Stimulated activated naive CD8-positive, alpha-beta T cell treated with anti-CD3 and anti-CD28 coated beads, Interleukin-15, amount 100 ng/mL, for 72 hours (primary cell): ENCODE measurements at places on chromosomes 7 and 10.
A peak's percentile ranks its signal among the peaks of the same experiment; 100 is the strongest.

- no peak for DNase-seq
These were observed 516.9 kb downstream of the REEP3 start for GRCh38 chr10:64038107-64038506.

- DNase-seq, result no peak
These were observed 210.4 kb downstream of the PAXIP1 start for GRCh38 chr7:154792436-154793055.

GRCh38 chr10:91575044-91575610, 57.7 kb downstream of the PPP1R3C start:
- no peak for DNase-seq

- DNase-seq, result no peak
These were observed 3.7 kb downstream of the FLNC start for GRCh38 chr7:128833946-128834325.

DNA sequence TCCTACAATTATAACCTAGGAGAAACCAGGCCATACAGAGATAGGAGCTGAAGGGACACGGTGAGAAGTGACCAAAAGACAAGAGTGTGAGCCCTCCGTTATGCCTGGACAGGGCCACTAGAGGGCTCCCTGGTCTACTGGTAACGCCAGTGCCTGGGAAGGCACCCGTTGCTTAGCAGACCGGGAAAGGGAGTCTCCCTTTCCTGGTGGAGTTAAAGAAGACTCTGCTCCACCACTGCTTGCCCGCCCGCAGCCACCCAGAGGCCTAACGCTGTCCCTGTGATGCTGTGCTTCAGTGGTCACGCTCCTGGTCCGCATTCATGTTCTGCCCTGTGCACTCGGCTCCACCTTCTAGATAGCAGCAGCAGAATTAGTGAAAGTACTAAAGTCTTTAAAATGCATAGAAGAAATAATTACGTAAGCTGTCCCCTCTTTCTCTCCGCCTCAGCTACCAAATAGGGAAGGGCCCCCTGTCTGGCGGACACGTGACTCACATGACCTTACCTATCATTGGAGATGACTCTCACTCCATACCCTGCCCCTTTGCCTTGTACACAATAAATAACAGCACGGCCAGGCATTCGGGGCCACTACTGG, 34.8 kb downstream of the GRID2IP start:
- DNase-seq, result peak; percentile 63

DNA sequence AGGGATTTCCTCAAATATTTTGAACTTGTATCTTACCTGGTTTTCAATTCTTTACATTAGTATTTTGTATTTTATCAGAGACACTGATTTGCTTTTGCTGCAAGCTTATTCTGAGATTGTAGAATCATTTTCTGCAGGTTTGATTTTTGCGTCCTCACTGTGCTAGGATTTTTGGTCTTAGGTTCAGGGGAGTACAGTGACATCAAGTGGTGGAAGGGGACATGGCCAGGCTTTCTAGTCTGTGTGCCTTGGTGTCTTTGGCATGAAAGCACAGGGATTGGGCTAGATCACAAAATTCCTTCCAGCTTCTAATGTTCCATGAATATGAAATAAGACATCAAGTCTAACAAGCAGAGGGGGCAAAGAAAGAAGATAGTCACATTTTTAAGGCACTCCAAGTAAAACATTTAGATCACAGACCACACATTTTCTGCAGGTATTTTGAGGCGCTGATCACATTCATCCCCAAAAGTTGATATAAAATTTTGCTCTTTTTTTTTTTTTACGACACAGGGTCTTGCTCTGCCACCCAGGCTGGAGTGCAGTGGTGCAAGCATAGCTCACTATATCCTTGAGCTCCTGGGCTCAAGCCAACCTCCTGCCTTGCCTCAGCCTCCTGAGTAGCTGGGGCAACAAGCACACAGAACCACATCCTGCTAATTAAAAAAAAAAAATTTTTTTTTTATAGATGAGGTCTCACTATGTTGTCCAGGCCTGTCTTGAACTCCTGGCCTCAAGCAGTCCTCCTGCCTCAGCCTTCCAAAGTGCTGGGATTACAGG, 124.4 kb downstream of the PON1 start:
- no peak for DNase-seq

GRCh38 chr10:122093076-122093475, 104.1 kb downstream of the TACC2 start:
- DNase-seq, result no peak

GRCh38 chr7:69078997-69079769, 519.1 kb upstream of the AUTS2 start:
- no peak for DNase-seq

GRCh38 chr7:12866207-12866606, 178.8 kb downstream of the ARL4A start:
- no peak for DNase-seq

- DNase-seq, result peak; percentile 23
These were observed 178.5 kb downstream of the NRP1 start for GRCh38 chr10:33155720-33156638.

DNA sequence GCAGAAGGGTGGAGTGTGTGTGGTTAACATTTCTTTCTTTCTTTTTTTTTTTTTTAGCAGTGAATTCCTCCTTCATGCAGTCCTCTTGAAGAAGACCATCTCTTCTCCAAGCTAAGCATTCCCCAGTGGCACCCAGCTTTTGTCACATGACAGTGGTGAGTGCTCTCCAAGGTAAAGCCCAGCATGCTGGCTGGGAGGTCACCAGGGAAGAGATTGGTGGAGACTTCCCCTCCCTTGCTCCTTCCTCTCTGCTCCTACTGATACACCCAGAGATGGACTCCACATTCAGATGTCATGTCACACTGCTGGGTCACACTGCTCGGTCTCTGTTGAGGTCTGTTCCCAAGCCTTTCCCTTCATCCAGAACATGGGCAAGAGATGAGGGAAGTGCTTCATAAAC, 55.3 kb downstream of the FRMPD2 start:
- DNase-seq, result no peak

DNA sequence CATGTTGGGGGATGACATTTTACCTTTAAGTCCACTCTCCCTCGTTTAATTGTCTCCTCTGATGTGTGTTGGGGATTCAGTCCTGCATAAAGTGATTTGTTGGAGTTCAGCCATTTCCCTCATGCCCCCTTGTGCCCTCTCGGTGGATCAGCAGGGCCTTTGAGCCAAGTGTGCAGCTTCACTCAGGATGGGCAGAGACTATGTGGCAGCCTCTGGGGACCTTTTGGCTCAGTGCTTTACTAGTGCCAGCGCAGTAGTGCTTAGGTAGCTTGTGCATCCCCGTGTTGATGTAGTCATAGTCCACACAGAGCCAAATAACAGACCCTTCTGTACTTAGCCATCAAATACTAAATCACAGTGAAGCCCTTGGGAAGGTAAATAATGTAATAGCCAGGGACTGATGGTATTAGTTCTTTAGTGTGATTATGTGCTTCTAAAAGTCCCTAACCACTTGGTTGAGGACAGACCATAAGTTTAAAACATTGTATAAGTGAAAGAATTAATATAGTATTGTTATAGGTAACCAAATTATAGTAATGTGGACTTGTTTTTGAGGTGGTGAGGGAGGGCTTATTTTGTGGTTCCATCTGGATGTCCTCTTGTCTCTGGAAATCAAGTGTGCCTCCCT, 11.4 kb downstream of the BUB3 start:
- DNase-seq, result no peak

GRCh38 chr10:48604039-48604990, 558 bp downstream of the ARHGAP22 start:
- DNase-seq, result no peak

DNA sequence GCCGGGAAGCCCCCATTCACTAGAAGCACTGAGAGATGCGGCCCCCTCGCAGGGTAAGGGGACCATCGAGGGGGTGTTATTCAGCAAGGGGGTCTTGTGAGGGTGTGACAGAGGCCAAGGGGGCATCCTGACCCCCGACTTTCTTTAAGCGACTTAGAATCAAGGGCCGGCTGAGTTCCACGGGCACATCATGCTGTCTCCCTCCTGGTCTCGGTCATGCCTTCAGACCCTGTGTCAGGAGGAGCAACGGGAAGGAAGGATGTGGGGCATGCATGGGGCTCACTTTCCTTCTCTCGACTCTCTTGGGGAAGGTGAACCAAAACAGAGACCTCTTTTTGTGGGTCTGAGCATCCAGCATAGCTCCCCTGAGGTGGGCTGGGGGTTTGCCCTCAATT, 2.5 kb downstream of the ACSL5 start:
- DNase-seq, result no peak

DNA sequence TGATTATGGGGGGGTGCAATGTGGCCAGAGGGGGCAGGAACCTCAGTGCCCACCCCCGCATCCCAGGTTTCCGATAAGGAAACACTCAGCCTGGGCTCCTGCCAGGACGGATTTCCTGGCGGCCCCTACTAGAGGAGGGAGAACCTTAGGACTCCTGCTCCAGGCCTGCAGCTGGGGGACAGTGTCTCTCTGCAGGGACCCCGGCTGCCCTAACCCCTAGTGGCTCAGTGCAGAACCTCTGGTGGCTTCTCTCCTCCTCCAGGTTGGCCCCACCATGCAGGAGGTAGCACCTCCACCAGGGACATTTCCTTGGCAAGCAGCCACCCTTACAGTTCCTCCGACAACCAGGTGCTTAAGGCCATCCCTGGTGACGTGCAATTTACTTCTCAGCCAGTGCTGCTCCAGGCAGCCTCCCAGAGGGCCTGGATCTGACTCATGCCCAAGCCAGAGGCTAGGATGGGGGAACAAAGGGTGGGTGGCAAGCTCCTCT, 31.9 kb downstream of the SH2B2 start:
- no peak for DNase-seq

- no peak for DNase-seq
These were observed 202.5 kb upstream of the CHRM2 start for GRCh38 chr7:136665878-136666509.

- no peak for DNase-seq
These were observed 21.4 kb downstream of the KCNK18 start for GRCh38 chr10:117218654-117219053.

DNA sequence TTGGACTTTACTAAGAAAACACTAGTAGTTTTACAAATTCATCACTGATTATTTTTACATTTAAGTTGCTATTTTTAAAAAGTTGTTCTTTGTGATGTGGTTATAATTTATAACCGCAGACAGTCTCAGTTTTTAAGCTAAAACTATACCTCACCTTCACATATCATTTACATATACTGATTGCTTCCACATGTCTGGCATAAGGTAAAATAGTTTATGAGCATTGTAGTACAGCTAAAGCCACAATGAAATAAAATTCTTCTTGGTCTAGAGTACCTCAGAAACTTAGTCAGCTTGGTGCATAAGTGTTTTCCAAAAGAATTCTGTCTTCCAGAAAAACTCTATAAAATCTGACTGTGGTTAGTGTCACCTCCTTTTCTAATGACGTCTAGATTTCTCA, 13.0 kb downstream of the SEMA3A start:
- DNase-seq, result no peak

- DNase-seq, result no peak
These were observed 145.7 kb downstream of the PAXIP1 start for GRCh38 chr7:154857240-154857639.

DNA sequence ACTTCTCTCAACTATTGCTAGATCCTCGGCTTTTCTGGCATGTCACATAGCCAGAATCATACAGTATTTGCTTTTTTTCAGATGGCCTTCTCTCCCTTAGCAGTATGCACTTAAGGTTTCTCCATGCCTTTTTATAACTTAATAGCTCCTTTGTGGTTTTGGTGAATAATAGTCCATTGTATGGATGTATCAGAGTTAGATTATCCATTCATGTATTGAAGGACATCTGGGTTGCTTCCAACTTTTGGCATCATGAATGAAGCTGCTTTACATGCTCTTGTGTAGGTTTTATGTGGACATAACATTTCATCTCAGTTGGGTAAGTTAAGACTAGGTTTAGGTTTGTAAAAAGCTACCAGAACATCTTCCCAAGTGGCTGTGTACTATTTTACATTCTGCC, 4.6 kb downstream of the ATP5F1C start:
- no peak for DNase-seq

DNA sequence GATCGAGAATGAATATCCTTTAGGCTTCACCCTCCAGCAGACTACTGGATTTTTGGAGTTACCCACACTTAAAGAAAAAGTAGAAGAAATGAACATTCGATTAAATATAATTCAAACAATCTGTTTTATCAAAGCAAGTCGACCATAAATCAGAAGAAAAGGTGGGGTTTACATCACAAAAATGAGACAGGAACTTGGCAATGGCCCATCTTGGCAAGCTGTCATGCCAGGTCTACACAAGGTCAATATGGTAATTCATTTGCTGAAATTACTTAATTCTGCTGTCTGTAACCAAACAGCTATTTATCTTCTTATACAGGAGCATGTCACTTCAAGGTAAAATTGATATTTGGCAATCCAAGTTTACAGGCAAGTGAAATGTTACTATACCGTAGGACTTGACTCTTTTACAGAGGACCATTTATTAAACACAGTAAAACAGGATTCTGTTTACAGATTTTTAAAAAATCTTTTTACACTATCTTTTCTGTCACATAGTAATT, 640.6 kb upstream of the NRP1 start:
- no peak for DNase-seq

DNA sequence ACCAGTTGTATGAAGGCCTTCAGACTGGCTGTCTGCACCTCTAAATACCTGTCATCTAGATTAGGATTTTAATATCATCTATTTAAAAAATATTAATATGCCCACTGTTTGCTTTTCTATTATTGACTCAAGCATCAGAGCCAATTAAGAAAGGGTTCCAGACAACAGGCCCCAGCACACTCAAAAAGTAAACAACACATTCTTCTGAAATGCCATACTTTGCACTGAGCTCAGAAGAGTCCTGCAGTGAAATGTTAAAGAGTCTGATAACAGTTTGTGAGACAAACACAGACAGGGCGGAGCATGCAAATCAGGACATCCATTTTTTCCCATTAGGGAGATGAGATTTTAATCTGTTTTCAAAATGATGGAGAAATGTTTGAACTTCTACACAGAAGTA, 45.9 kb upstream of the KLF6 start:
- DNase-seq, result no peak

GRCh38 chr10:5830629-5831445, 17.6 kb upstream of the GDI2 start:
- DNase-seq, result no peak

- DNase-seq, result peak; percentile 51
These were observed 9.5 kb downstream of the FAM241B start for GRCh38 chr10:69639291-69640195.
